Panc1 (cell line): ENCODE measurements at places on chromosomes 11 and 22. TPM values are rescaled to one million over a fixed set of nuclear protein-coding genes. Genes with fewer than 3 reads are reported as not detected.
A peak's percentile ranks its signal among the peaks of the same experiment; 100 is the strongest.

GRCh38 chr22:45125188-45125587, 38.5 kb upstream of the NUP50 start:
- no peak for DNase-seq

TRPM5 gene
- 0.08 TPM for total RNA-seq

TMEM45B gene
- total RNA-seq, result 2.6 TPM

- DNase-seq, result no peak
Observed at GRCh38 chr11:124987096-124987495, 33.1 kb downstream of the CCDC15 start.

DNA sequence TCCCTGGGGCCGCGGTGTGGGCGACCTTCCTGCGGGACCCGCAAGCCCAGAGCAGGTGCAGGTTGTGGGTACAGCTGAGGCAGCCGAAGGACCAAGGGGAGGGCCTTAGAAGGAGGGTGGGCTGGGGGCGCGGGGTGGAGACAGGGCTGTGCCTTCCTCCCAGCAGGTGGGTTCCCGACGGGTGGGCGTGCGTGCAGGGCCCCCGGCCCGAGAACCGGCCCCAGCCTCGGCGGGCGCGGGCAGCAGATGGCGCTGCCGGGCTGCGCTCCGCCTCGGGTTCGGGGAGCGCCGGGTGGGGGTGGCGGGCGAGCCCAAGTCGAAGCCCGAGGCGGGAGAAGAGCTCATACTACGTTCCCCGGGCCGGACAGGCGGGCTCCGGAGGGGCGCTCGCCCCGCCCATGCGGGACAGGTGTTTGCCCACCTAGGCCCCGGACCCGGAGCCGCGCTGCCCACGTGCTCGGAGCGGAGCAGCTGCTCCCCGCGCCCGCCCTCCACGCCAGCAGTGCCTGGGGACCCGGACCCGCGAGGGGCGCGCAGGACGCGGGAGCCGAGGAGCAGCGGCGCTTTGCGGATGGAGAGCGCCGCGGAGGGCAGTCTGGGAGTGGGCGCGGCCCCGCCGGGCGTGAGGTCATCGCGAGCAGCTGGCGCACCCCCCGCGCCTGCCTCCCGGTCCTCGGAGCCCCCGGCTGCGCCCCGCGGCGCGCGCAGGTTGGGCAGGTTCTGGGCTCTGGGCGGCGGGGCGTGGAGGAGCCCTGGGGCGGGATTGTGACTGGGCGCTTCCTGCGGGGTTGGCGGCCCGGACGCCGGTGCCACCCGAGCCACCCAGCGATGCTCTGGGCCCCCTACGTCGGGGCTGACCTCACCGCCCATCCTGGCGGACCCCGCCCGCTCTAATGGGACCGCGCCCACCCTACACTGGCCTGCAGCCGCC, 25.3 kb downstream of the DUSP8 start:
- no peak for DNase-seq

DNA sequence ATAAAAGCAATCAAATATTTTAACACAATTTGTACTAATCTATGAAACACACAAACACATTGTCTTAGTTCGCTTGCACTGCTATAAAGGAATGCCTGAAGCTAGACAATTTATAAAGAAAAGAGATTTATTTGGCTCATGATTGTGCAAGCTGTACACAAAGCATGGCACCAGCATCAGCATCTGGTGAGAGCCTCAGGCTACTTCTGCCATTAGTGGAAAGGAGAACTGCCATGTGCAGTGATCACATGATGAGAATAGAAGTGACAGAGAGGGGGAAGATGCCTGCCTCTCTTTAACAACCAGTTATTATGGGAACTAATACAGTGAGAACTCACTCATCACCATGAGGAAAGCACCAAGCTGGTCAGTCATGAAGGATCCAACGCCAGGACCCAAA, 105.1 kb downstream of the GUCY1A2 start:
- DNase-seq, result no peak

INS gene
- total RNA-seq, result not detected

CD3D gene
- total RNA-seq, result 0.39 TPM

DNA sequence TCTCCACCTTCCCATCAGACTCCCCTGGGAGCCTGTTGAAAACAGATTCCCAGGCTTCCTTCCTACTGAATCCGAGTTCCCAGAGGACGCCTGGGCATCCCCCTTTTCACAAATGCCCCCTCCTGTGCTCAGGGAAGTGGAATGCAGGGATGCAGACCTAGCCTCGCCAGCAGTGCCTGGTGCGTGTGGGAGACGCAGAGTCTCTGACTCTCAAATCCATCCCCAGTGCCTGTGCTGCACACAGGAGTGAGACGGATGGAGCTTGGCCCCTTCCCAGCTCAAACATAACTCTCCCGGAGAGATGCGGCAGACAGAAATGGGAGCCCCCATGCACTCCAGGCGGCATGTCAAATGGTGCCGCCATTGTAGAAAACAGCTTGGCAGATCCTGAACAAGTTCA, 62.6 kb downstream of the CTTN start:
- DNase-seq, result no peak

- no peak for DNase-seq
Observed at GRCh38 chr11:33016654-33017053, 976 bp downstream of the DEPDC7 start.

DNA sequence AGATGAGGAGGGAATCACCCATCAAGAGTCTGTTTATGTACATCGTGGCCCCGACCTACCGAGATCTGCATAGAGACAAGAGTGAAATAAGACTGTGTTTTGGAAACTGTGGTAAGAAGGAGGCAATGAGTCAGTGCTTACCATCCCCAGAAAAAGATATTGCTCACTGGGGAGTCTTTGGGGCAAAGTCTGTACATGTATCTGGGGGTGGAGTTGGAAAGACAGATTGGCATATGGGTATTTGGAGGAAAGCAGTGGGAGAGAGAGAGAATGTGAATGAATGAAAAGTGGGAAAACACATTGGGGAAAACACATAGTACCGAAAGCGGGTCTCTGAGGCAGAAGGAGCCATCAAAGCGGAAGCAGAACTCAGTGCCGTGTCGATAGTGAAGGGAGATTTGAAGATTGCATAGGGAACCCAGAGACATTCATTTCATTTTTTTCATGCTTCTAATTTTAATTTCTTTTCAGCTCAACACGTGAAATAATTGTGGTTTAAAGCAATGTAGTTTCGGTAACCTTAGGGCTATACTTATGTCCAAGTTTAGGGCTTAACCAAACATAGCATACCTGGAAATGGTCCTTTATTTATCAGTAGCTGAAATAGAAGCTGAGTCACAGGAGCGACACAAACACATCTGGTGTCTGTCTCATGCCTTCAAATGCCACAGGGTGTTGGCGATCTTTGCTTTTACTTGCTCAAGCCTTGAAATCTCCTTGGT, 98.6 kb upstream of the CD44 start:
- DNase-seq, result peak; percentile 72

GRCh38 chr11:12246989-12247388, 130.4 kb upstream of the PARVA start:
- DNase-seq, result no peak

DNA sequence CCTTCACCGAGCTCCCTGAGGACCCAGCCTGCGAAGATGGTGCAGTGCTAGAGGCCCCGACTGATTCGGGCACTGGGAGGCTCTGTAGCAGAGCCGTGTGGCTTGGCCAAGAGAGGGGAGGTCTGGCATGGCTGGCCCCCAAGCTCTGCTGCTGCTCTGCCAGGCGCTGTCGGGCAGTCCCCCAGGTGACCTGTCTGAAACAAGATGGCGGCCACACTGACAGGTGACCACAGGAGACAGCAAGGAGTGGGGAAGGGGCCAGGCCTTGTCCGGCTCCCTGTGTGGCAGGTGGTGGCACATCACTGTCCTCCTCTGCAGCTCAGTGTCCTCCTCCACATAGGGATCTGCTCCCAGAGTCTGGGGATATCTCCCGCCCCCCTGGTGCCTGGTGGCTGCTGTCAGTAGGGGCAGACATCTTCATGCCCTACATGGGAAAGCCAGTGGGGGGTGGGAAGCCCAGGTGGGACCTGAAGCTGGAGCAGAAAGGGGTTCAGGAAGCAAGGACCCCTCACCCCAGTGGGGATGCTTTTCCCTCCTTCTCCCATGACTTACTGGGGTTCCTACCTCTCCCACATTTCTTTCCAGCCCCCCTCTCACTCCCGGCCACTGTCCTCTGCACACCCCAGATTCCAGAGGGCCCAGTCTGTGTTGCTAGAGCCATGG, 40.1 kb upstream of the WNT11 start:
- DNase-seq, result no peak

SELENOM gene
- total RNA-seq, result 84.4 TPM

- DNase-seq, result no peak
Observed at GRCh38 chr11:122153746-122154145, 37.7 kb upstream of the BLID start.
